HuH-7 (cell line): ENCODE measurements at places on chromosomes 3 and 15.
A peak's percentile ranks its signal among the peaks of the same experiment; 100 is the strongest.

GRCh38 chr15:100525436-100525835 is 3.3 kb downstream of the CERS3 start:
- DNase-seq = no peak

- DNase-seq = no peak
Observed at GRCh38 chr15:39621976-39622375, 41.1 kb downstream of the THBS1 start.

DNA sequence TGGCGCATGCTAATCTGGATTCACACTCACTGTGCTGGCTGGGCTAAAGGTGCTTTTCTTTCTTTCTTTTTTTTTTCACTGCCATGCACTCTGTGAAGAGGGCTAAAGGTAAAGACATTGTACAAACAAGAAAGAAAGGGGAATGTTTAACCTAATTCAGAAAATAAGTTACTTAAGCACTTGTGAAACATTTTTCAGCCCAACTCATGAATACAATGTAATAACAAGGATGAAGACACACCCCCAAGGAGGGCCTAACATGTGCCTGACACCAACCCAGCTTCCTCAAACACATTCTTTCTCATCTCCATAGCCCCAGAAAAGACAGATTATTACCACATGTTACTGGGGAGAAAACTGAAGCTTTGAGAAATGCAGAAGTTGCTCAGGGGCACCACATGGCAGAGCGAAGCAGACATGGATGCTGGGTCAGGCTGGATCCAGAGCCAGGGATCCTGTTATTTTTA is 5.7 kb downstream of the STIMATE start:
- no peak for DNase-seq

DNA sequence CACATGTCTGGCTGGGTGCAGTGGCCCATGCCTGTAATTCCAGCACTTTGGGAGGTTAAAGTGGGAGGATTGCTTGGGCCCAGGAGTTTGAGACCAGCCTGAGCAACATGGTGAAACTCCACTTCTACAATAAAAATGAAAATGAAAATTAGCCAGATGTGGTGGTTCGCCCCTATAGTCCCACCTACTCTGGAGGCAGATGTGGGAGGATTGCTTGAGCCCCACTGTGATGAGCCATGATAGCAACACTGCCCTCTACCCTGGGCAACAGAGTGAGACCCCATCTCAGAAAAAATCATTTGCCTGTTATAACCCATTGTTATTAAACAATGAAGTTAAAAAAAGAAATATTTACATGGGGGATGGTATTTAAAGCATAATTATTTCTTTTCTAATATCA is 240.1 kb upstream of the ZPLD1 start:
- DNase-seq = no peak

DNA sequence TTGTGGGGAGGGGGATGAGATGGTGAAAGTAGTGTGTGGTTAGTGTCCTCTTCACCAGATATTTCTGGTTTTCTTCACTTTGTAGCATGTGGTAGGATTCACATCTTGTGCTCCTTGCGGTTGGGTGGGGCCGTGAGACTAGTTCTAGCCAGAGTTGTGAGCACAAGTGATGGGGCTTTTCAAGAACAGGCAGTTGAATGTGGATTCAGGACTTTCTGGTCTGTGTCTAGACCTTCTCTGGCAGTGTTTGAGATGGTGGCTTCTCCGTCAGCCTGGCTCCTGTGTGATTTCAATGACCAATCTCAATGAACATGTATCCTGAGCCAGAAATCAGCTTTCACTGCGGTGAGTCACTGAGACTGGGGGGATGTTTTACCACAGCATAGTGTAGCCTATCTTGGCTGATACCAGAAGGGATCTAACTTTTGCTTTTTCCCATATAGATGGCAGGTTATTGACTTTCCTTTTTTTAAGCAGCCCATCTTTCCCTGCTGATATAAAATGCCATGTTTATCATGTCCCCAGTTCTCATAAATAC is 82.6 kb downstream of the RPLP1 start:
- DNase-seq = no peak

DNA sequence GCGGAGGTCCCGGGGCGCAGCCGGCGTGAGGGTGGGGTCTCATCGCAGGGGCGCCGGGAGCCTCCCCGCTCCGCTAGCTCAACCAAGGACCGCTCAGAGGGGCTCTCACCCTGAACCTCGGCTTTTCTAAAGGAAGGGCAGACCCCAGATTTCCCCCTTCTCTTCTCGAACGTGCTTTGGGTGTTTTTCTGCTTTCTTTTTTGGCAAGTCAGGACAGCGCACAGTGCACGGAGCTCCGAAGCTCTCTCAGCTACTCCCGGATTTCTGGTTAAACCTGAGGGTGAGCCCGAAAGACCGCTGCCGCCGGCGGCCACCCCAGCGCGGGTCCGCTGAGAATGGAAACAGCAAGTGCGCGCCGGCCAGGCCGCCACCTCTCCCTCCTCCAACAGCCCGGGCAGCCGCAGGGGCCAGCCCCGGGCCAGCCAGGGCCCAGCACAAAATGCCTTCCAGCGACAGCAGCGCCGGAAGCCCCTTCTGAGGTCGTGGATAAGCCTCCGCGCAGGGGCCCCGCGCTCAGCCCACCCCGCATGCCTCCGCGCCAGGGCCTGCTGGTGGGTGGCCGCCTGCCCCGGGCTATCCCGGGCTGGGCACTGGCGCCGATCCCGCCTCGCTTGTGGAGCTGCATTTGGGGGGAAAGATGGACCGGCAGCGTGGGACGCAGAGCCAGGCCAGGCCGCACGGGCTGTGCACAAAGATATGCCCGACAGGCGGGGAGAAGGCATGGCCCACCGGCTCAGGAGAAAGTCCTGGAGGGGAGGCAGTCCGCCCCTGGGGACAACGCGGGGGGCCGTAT is 8.2 kb upstream of the OCA2 start:
- DNase-seq = no peak

DNA sequence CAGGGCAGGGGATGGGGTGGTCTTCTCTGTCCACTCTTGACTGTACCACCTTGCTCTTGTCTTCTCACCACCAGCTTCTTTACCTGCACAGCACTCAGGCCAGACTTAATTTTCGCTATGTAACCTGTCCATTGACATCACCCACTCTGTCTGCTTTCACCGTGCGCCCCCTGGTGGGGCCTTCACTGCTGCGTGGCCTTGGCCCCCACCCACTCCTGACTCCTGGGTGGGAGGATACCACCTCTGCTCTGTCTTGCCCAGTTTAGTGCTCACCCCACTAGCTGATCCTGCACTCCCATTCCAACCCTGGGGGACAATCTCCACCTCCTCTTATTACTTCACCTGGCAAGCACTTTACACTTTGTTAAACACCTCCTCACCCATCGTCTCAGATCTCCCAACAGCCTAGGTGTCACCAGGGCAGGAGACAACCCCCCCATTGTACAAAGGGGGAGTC is 17.7 kb downstream of the PTH1R start:
- peak; percentile 94 for DNase-seq

- DNase-seq = no peak
Observed at GRCh38 chr3:50486219-50486888, 17.1 kb downstream of the CACNA2D2 start.

DNA sequence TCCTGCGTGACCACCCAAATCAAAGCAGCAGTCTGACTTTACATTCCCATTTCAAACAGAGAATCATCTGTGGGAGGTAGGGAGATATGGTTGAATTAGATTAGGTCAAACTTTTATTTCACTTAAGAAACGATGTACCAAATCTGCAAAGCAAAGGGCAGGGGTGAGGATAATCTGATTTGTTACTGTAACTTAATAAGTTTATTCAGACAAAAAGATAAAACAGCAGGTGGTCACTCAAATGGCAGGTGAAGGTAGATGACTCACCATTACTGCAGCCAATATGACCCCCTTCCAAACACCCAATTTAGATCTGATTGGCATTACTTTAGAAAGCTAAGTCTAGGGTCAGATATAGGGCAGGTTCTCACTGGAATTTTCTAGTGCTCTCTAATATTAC is 651.0 kb upstream of the NAALADL2 start:
- DNase-seq = no peak

DNA sequence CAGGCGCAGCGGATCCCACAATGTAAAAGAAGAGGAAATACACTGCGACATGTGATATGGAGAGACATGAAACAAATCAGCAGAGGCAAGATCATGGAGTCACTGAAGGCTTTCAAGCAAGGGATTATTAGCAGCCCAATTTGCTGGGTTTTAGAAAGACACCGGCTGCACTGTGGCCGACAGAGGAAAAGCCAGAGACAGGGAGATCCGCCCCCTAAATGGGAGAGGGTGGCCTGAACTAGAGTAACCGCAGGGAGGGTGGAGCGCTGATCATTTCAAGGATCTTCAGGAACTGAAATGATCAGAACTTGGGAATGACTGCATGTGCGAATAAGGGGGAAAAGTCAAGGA is 612 bp upstream of the C15orf40 start:
- DNase-seq = no peak

DNA sequence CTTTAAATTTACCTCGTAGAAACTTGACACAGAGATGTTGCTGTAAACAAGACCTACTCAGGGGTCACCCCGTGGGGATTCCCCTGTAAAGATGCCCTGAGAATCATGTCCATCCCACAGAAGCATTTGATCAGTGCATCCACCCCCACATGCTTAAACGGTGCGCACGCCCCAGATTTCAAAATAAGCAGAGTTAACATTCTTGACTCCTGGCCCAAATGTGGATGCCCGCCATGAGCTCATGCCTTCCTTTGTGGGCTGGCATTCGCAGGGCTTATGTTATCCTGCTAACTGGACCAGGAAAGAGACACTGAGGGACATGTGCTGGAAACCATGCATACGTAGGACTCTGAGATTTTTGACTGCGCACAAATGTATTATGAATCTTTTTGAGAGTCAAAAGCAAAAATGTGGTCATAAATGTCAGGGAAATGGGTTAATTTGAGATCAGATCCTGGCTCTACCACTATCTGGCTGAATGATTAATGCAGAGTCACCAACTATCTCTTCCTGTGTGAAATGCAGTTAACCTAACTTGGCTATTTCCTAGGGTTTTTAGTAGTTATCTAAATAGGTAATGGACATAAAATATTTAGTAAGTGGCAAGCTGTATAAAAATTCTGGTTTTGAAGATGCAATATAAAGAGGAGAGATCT is 9.1 kb upstream of the TP63 start:
- DNase-seq = no peak

GRCh38 chr15:76986743-76987142 is 8.2 kb upstream of the PSTPIP1 start:
- DNase-seq = no peak

GRCh38 chr15:49301562-49301961 is 121.5 kb upstream of the FGF7 start:
- DNase-seq = no peak

DNA sequence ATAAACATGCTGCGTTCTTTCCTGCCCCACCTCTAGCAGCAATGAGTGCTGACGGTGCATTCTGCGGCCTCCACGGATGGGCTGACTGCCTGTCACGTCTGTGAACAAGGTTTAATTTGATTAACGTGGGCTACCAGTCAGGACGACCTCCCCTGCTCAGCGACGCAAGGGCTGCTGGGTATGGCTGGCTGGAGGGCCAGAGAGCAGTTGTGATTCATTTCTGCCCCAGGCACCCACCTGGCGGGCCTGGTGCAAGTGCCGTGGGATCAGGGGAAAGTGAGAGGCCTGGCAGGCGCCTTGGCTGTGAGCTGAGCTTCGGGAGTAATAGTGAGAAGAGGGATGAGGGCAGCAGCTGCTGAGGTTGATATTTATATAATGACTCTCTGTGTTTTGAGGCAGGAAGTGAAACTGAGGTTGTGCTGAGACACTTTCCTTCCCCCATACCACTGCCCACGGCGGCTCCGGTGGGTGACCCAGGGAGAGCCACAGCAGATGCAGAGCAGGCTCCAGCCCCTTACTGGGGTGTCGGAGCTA is 190.4 kb upstream of the BCL6 start:
- no peak for DNase-seq

DNA sequence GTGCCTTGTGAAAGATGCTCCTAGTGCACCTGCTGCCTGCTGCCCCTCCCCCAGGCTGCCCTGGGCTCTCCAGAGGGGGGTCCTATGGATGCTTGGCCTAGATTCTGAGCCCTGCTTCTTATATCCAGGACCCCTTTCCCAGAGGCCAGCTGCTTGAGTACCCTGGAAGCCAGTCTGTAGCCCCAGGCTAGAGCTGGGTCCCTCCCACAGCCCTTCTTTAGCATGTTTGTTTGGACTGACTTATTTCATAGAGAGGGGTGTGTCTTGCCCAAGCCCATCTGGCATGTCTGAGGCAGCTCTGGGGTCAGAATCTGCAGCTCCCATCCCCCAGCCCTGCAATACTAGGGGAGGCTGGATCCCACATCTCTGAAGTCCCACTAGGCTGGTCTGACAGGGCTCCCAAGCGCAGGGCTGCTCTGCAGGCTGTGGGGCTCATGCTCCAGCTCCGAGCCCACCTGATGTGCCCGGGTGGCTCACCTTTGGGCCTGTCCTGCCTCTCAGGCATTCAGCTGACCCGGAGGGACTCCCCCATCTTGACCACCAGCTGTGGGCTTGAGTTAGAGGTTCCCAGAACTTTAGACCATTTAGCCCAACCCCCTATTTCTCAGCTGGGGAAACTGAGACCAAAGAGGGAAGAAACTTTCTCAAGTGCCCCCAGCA is 3.1 kb downstream of the CHRNB4 start:
- no peak for DNase-seq

GRCh38 chr3:195751560-195751959 is 30.8 kb downstream of the MUC20 start:
- no peak for DNase-seq

DNA sequence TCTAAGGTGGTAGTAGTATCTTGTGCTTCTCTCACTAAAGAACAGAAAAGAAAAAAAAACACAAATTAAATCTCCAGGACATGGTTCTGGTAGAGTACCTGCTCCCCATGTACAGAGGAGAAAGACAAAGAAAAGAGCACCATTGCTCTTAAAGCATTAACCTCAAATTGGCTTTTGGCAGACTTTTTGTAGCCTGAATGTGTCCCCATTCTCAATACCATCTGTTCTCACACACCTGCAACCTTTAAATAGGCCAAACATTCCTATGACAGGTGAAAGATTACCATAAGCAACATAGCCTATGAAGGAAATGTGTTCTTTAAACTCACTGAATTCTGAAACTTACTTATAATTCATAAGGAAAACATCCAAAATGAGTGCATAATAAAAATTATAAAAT is 68.0 kb downstream of the TIPARP start:
- no peak for DNase-seq

- no peak for DNase-seq
Observed at GRCh38 chr15:79878078-79878705, 18.6 kb downstream of the MTHFS start.

- no peak for DNase-seq
Observed at GRCh38 chr15:29099131-29099880, 170.3 kb downstream of the NSMCE3 start.

DNA sequence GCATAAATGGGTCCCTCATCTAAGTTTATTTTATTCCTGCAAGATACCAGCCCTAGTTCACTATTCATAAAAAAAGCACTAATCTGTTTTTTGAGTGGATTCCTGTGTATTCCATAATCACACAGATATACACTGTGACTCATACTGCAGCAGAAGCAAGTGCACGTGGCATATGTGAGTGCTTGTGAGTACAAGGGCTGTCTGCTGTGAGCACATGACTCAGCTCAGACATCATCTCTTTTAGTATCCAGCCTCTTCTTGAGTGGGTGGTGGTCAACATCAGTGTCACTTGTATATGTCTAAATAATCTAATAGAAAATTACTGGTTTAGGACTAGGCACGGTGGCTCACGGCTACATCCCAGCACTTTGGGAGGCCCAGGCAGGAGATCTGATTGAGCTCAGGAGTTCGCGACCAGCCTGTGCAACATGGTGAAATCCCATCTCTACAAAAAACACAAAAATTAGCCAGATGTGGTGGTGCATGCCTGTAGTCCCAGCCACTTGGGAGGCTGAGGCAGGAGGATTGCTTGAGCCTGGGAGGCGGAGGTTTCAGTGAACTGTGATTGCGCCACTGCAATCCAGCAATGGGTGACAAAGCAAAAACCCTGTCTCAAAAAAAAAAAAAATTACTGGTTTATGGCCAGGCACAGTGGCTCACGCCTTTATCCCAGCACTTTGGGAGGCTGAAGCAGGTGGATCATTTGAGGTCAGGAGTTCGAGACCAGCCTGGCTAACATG is 49.8 kb downstream of the NIPA2 start:
- no peak for DNase-seq
